ENCODE measurements at places on chromosomes 7 and 10. TPM values are rescaled to one million over a fixed set of nuclear protein-coding genes. Genes with fewer than 3 reads are reported as not detected.

Gene FOXP2
- 0.25 TPM for total RNA-seq

Gene FGFR2
- 0.82 TPM for total RNA-seq

Gene OR2A12
- total RNA-seq: not detected

Gene KAZALD1
- total RNA-seq: not detected

Gene TYW1
- total RNA-seq: 23.0 TPM

Gene CRCP
- 35.2 TPM for total RNA-seq

Gene ZC3HAV1L
- total RNA-seq: 6.9 TPM

Gene KEL
- 0.52 TPM for total RNA-seq

Gene BLNK
- total RNA-seq: 3.6 TPM

Gene NEUROG3
- not detected for total RNA-seq

Gene PRPS1L1
- not detected for total RNA-seq

Gene RAPGEF5
- total RNA-seq: 0.10 TPM

Gene PAPOLB
- total RNA-seq: not detected

Gene SCART1
- total RNA-seq: 38.6 TPM

Gene PTEN
- total RNA-seq: 84.9 TPM

Gene IGFBP3
- total RNA-seq: 7.2 TPM

Gene PLEKHS1
- total RNA-seq: 0.13 TPM

Gene BICC1
- total RNA-seq: not detected

Gene HOGA1
- total RNA-seq: not detected

Gene SORCS3
- total RNA-seq: not detected

Gene CADPS2
- total RNA-seq: not detected

Gene CFTR
- total RNA-seq: not detected

Gene SH2D4B
- total RNA-seq: 0.18 TPM

Gene DPY19L1
- 19.4 TPM for total RNA-seq

Gene TBRG4
- 85.1 TPM for total RNA-seq

Gene SFXN4
- 8.3 TPM for total RNA-seq

Gene SORCS1
- not detected for total RNA-seq

Gene CALY
- total RNA-seq: 1.9 TPM

Gene CDH23
- 9.0 TPM for total RNA-seq

Gene TMEM236
- total RNA-seq: not detected

Gene CCDC3
- total RNA-seq: 0.99 TPM

Gene DIP2C
- total RNA-seq: 4.1 TPM

Gene NXPH1
- not detected for total RNA-seq

Gene EBLN1
- not detected for total RNA-seq

Gene ITPRID1
- not detected for total RNA-seq

Gene COL28A1
- not detected for total RNA-seq

Gene CHST15
- total RNA-seq: 0.26 TPM

Gene TYW1B
- total RNA-seq: 4.8 TPM

Gene ZNF727
- not detected for total RNA-seq

Gene CCL24
- total RNA-seq: not detected

Gene CRPPA
- 0.99 TPM for total RNA-seq

Gene PITX3
- not detected for total RNA-seq

Gene ANKRD1
- total RNA-seq: not detected

Gene TAS2R41
- 0.99 TPM for total RNA-seq

Gene PRKG1
- 0.27 TPM for total RNA-seq

Gene PPP1R17
- total RNA-seq: not detected

Gene HKDC1
- total RNA-seq: 1.7 TPM

Gene CAMK2B
- total RNA-seq: not detected

Gene ADAM22
- total RNA-seq: 3.0 TPM

Gene KNDC1
- 1.1 TPM for total RNA-seq

Gene SLC16A9
- total RNA-seq: 0.18 TPM

Gene HMX2
- total RNA-seq: not detected

Gene ZNF248
- 4.2 TPM for total RNA-seq

Gene TMEM270
- not detected for total RNA-seq

Gene LRRC18
- not detected for total RNA-seq

Gene NRF1
- 33.9 TPM for total RNA-seq

Gene ZNF735
- total RNA-seq: not detected

Gene PRLHR
- not detected for total RNA-seq

Data from T-helper 17 cell (primary cell).